ENCODE measurements at places on chromosomes 7 and 10.

- no peak for DNase-seq
Observed at GRCh38 chr10:47008769-47009168, 97.5 kb downstream of the PTPN20 start.

- DNase-seq = no peak
Observed at GRCh38 chr7:124532166-124532565, 233.4 kb downstream of the GPR37 start.

GRCh38 chr7:81301815-81302214 lies 383.0 kb upstream of the SEMA3C start:
- no peak for DNase-seq

DNA sequence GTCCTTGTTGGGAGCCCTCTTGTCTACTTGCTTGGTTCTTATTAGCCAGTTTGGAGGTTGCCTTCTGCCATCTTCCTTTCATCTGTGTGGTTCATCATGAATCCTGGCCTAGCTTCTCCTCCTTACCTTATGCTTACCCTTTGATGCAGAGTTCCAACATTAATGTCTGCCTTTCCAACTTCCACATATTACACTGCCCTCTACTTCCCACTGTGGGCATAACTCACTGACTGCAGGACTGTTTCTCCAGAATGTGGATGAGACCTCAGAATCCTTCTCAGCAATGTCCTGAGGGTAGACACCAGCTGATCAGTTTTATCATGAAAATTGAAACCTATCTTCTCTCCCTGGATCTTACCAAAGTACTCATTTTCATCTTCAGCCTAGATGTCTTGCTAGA lies 491.0 kb downstream of the LRMDA start:
- DNase-seq = peak; percentile 9

- DNase-seq = no peak
Observed at GRCh38 chr10:59279476-59279875, 82.9 kb downstream of the FAM13C start.

GRCh38 chr10:28949005-28950004 lies 272.0 kb downstream of the BAMBI start:
- DNase-seq = peak; percentile 8

DNA sequence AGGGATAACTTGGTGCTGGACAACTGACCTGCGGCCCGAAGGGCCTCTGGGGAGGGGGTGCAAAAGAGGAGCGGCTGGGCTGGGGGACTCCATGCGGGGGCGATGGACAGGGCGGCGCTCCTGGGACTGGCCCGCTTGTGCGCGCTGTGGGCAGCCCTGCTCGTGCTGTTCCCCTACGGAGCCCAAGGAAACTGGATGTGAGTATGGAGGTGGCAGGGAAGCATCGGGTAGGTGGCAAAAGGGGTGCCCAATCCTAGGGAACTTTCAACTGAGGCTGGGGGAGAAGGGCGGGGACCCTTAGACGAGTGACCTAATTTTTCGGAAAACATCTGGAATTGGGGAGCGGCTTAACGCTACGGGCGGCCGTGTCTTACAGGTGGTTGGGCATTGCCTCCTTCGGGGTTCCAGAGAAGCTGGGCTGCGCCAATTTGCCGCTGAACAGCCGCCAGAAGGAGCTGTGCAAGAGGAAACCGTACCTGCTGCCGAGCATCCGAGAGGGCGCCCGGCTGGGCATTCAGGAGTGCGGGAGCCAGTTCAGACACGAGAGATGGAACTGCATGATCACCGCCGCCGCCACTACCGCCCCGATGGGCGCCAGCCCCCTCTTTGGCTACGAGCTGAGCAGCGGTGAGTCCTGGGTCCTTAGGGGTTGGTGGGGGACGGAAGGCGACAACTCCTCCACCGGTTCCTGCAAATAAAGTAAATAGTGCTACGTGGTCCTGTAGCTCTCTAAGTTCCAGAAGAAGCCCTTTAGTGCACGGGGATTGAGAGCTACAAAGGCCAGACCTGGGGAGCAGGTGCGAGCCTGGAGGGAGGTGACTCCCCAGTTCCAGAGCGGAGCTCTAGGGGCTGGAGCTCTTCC lies 622 bp downstream of the WNT16 start:
- DNase-seq = peak; percentile 58

DNA sequence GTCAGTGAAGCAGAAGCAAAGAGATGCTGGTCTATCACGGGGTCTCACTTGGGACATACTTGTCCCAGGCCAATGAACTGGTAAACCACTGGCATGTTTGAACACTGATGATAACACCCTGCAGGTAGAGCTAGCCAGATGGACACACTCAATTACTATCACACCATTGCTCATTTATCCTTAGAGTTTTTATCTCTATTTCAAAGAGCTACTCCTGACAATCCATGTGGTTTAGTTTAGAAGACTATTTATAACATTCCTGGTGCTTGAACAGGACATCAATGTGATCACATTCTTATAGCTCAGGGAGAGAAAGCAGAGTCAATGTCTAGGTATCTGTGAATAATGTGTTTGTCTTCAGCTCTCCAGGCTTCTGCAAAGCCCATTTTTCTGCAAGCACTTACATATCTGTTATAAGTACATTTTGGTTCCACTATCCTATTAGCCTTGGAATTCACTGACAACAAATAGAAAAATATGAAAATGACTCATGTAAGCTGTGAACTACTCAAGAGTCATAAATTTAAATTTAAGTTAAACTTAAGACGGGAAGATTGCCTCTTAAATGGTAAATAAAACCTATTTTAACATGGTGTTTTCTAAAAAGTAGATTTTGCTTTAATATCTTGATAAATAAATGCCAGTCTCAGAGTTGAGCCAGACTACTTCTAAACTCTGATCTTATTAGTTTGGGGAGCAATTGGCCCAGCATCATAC lies 106.7 kb upstream of the MBL2 start:
- DNase-seq = no peak

DNA sequence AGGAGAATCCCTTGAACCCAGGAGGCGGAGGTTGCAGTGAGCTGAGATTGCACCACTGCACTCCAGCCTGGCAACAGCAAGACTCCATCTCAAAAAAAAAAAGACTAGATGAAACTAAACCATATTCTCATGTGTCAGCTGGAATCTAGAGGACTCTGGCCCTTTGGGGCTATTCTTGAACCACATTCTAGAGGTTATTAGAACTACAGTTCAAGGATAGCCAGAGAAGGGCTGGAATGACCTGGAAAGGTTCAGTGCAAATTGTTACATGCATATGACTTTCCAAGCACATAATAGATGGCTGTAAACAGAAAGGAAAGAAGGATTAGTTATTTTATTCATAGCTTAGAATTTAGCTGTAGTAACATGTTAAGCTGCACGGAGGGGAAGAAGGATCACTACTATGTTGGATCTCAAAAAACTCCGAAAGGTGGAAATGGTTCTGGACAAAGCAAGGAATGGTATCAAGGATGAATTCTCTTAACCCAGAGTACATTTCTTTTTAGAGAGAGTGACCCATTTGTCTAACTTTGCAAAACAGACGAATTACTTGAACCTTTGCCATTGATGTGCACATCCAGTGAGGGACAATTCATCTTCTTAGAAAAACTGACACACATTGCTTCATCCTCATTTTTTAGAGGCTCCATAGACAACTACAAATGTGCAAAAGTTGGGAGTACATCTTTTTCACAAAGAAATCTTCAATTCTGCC lies 124.0 kb upstream of the SAMD8 start:
- no peak for DNase-seq

- DNase-seq = no peak
Observed at GRCh38 chr10:76172020-76172419, 740.6 kb downstream of the LRMDA start.

- no peak for DNase-seq
Observed at GRCh38 chr7:26919906-26920493, 55.6 kb upstream of the SKAP2 start.

GRCh38 chr10:132456881-132457280 lies 59.9 kb downstream of the PWWP2B start:
- DNase-seq = no peak

DNA sequence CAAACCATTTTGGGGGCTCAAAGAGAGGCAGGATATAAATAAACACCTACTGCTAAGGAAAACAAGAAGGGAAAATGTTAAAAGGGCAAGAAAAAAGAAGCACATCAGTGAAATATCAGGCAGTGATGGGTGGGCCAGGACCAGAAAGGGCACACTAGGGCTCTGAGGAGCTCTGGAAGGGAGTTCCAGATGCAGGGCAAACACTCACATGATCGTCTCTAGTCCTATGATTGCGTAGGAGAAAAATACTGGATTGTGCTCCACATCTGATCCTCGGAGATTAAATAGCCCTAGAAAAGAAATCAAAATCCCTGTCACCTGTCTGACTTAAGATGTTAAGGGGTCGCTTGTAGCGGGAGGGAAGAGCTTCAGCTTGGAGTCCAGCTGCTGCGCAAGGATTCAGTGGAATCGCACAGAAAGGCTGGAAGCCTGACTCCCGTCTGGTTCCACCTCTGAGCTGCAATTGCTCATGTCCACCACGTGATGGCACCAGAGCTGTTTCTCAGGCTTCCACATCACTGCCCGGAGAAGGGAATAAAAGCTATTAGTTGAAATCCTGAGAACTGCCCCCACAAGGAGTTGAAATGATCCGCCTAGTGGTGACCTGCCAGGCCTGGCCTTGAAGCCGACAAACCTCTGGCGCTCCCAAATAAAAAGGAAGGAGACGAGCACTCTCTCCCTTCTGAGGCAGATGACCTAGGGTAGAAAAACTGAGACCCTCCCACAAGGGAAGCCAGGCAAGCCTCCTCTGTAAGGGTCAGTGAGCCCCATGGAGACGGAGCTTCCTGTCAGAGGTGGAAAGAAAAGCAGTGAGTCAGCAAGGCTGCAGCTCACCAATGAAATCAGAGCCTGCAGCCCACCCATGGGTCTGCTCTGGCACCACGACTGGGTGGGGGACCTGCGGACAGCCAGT lies 39.2 kb downstream of the XPNPEP1 start:
- peak; percentile 91 for DNase-seq

DNA sequence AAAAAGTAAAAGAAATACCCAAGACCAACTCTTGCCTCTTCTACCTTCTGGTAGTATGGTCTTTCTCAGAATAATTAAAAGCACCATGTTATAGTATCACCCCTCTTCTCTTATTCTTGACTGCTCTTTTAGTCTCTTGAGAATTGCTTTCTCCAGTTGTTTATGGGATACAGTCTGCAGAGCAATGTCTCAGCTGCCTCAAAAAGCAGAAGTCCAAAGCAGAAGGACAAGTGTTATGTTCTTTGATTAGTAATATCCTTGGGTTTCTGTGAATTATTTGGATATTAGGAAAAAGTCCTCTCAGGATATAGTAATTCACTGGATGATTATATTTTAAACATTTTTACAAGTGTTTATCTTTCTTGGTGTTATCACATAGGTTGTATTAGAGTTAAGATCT lies 7.4 kb downstream of the TAS2R41 start:
- no peak for DNase-seq

DNA sequence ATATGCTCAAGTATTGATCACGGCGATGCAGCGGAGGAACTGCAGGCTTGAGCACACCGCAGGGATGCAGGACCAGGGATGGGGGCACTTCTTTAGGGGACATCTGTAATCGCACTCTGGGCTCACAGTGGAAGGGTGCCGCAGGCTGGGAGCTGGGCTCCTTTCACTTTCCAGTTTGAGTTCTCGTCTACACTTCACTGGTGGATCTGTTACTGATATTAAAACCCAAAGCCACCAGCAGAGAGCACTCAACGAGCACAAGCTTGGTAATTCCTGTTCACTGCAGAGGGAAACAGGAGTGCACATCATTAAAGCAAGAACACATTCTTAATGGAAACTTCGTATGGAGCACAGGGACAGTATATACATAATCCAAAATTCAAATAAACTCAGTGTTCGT lies 91.3 kb downstream of the PARD3 start:
- DNase-seq = peak; percentile 42
